Fibroblast of lung (primary cell): ENCODE measurements at places on chromosomes 1 and 21.
A peak's percentile ranks its signal among the peaks of the same experiment; 100 is the strongest.

DNA sequence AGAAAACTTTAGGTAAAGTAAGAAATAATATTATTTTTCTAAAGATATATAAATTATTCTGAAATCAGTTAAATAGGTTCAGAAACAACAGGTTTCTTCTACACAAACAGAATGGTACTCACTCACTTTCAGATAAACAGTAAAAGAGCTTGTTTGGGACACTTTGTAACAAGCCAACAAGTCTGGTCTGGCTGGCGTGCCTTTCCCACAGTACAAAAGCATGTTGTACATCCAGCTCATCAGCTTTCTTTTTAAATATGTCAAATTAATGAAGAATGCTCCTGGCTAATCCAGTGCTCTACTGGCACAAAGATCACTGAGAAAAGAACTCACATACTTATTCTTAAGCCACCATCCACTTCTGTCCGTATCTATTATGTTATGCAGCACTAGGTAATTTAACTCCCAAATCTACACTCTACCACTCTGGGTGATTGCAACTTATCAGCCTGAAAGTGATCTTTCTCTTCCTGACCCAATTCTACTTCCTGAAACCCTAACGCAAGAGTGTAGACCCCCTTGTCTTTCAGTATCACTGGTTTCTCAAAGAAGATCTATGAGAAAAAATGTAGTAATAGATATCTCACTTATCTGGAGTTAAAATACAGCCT lies 32.6 kb downstream of the TRIT1 start:
- peaks cover 8% of the 10 kb centered on the region for H3K4me1 ChIP-seq
- no peaks in the 10 kb centered on the region for H3K36me3 ChIP-seq
- no peak overlapping the region for H3K4me3 ChIP-seq

DNA sequence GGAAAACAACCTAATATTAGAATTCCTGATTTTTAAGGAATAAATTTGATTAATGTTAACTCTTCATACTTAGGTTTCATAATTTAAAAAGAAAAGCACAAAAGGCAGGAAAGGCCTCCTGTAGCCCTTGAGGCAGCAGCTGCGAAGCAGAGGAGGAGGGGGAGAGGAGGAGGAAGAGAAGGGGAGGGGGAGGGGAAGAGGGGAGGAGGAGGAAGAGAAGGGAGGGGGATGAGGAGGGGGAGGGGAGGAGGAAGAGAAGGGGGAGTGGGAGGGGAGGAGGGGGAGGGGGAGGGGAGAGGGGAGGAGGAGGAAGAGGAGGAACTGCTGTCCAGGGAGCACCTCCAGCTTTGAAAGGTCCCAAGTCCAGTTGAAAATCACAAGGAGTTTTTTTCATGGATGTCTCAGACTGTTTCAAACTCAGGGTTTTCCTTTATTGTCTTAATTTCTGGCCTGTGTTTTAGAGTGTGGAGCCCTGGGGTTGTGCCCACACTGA lies 35.1 kb upstream of the DIP2A start:
- H3K4me3 ChIP-seq: no peak overlapping the region
- H3K36me3 ChIP-seq: peaks cover 14% of the 10 kb centered on the region
- no peaks in the 10 kb centered on the region for H3K27me3 ChIP-seq
- no peak overlapping the region for H3K27ac ChIP-seq
- H3K4me1 ChIP-seq: no peaks in the 10 kb centered on the region
- DNase-seq: no peak

GRCh38 chr1:28058971-28059878 lies 29.2 kb downstream of the EYA3 start:
- no peaks in the 10 kb centered on the region for H3K27me3 ChIP-seq
- no peaks in the 10 kb centered on the region for H3K36me3 ChIP-seq

GRCh38 chr1:52707927-52708655 lies 9.9 kb upstream of the COA7 start:
- DNase-seq: peak; percentile 94
- no peaks in the 10 kb centered on the region for H3K27me3 ChIP-seq
- H3K36me3 ChIP-seq: no peaks in the 10 kb centered on the region
- no peak overlapping the region for H3K27ac ChIP-seq
- H3K4me1 ChIP-seq: peaks cover 3% of the 10 kb centered on the region
- no peak overlapping the region for H3K4me3 ChIP-seq

GRCh38 chr1:32741413-32742198 lies 39.0 kb upstream of the SYNC start:
- H3K4me3 ChIP-seq: peak overlapping the region; percentile 74
- DNase-seq: no peak
- no peaks in the 10 kb centered on the region for H3K36me3 ChIP-seq
- H3K27me3 ChIP-seq: no peaks in the 10 kb centered on the region
- peaks cover 12% of the 10 kb centered on the region for H3K4me1 ChIP-seq
- no peak overlapping the region for H3K27ac ChIP-seq

DNA sequence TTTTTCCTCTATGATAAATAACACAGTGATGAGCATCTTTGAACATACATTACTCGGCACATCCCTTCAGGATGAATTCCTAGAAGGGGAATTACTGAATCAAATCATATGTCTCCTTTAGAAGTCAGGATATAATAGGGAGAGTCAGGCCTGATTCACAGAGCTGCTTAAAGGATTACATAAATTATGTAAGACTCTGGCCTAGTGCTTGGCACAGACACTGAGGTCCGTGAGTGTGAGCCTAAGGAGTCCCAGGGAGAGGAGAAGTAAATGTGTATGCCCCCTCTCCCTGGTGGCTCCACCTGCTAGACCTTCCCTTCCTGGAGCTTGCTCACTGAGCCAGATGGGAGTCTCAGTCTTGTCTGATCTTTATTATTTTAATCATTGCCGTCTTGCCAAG lies 8.6 kb upstream of the FOXE3 start:
- DNase-seq: no peak
- H3K27me3 ChIP-seq: peaks cover 4% of the 10 kb centered on the region
- H3K36me3 ChIP-seq: no peaks in the 10 kb centered on the region

DNA sequence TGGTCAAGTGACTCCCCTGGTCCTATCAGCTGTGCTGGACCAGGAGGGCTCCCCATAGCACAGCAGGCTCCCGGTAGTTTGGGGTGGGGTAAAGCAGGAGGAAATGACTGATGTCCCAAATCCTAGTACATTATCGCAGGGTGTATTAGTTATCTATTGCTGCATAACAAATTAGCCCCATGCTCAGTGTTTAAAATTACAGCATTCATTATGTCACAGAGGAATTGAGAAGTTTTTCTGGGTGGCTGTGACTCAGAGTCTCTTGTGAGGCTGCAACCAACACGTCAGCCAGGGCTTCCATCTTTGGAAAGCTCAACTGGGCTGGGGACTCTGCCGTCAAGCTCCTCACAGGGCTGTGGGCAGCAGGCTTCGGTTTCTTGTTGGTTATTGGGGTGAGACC lies 34.3 kb upstream of the LAPTM5 start:
- H3K4me1 ChIP-seq: no peaks in the 10 kb centered on the region
- no peak overlapping the region for H3K27ac ChIP-seq
- no peak overlapping the region for H3K4me3 ChIP-seq
- peaks cover 18% of the 10 kb centered on the region for H3K27me3 ChIP-seq

GRCh38 chr1:159076438-159077119 lies at the start of gene AIM2:
TSS of gene AIM2 (minus strand) at chr1:159076766. CDS start at chr1:159073499, 3,267 bp downstream.
- no peaks in the 10 kb centered on the region for H3K27me3 ChIP-seq
- DNase-seq: peak; percentile 13
- H3K27ac ChIP-seq: no peak within 1 kb of the TSS
- H3K4me3 ChIP-seq: no peak within 1 kb of the TSS
- no peaks in the 10 kb centered on the region for H3K4me1 ChIP-seq

GRCh38 chr1:221032637-221033280 lies 153.5 kb downstream of the HLX start:
- no peak for DNase-seq
- H3K4me3 ChIP-seq: no peak overlapping the region
- peaks cover 10% of the 10 kb centered on the region for H3K4me1 ChIP-seq

DNA sequence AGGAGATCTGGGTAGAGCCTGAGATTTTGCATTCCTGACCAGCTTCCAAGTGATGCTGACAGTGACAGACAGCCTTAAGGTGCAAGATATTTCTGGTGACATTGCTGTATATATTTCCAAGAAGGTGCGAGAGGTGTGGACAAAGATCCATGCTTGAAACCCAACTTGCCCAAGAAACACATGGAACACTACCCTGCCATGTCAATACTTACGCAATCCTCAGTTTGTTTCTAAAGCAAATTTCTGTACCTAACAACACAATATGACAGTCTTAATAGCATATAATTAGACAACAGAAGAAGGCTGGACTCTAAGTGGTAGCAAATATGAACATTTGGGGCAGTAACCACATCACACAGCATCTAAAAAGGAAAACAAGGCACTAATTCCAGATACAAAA lies 260.4 kb downstream of the DSCAM start:
- no peak overlapping the region for H3K27ac ChIP-seq
- DNase-seq: no peak
- H3K27me3 ChIP-seq: no peaks in the 10 kb centered on the region
- H3K4me3 ChIP-seq: no peak overlapping the region
- no peaks in the 10 kb centered on the region for H3K36me3 ChIP-seq

DNA sequence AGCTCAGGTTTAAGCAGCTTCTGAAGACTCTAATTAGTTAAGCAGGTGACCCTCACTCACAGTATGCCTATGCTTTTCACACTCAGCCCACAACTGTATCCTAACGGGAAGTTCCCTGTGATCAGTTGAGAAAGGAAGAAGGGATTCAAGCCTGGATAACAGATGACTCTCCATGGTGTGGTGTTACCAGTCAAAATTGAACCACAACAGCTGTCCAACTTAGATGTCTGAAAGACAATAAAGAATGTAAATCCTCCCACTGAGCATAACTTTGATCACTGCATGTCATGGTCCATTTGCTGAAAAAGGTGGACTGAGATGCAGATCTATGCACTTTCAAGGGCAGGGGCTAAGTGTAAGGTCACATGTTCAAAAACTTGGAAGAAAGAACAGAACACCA lies 32.3 kb upstream of the DIPK1A start:
- peaks cover 2% of the 10 kb centered on the region for H3K27me3 ChIP-seq
- H3K4me3 ChIP-seq: no peak overlapping the region
- H3K36me3 ChIP-seq: no peaks in the 10 kb centered on the region
- no peaks in the 10 kb centered on the region for H3K4me1 ChIP-seq
- DNase-seq: no peak

DNA sequence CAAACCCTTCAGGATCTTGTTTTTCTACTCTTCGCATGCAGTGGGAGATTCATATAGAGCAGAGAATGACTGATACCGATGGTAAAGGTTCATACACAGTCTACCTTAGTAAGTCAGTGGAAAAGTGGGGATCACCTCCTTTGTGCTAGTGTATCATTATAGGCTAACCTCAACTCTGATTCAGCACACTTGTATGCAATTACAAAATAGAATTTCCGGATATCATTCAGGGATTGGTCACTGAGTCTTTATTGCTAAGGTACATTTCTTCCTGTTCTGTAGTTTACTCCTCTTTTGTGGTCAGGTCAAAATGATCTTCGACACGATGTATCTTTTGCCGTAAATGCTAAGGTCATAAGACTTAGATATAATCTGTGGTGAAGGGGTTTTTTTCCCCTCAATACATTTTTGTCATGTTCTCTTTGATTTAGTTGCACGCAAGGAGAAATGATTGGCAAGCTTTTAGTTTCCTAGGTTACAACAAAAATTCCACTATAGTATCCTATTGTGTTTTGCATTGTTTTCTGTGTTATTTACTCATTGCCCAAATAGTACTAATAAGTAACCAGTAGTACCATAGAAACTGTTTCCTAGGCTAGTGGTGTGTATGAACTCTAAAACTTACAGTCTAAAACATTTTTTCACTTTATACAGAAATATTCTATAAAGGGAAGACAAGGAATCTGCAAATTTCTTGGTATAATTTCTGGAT lies 35.7 kb upstream of the PLA2G4A start:
- no peak overlapping the region for H3K27ac ChIP-seq
- no peaks in the 10 kb centered on the region for H3K4me1 ChIP-seq
- no peak for DNase-seq
- H3K4me3 ChIP-seq: no peak overlapping the region
- no peaks in the 10 kb centered on the region for H3K27me3 ChIP-seq

GRCh38 chr1:19484798-19485361 lies 459 bp downstream of the CAPZB start:
- no peaks in the 10 kb centered on the region for H3K27me3 ChIP-seq
- H3K4me1 ChIP-seq: peaks cover 17% of the 10 kb centered on the region
- H3K36me3 ChIP-seq: peaks cover 3% of the 10 kb centered on the region
- H3K27ac ChIP-seq: peak overlapping the region; percentile 94
- H3K4me3 ChIP-seq: peak overlapping the region; percentile 96

GRCh38 chr1:246503341-246503740 lies 3.7 kb downstream of the SMYD3 start:
- H3K36me3 ChIP-seq: no peaks in the 10 kb centered on the region
- H3K27ac ChIP-seq: no peak overlapping the region
- no peak for DNase-seq
- H3K4me1 ChIP-seq: no peaks in the 10 kb centered on the region

DNA sequence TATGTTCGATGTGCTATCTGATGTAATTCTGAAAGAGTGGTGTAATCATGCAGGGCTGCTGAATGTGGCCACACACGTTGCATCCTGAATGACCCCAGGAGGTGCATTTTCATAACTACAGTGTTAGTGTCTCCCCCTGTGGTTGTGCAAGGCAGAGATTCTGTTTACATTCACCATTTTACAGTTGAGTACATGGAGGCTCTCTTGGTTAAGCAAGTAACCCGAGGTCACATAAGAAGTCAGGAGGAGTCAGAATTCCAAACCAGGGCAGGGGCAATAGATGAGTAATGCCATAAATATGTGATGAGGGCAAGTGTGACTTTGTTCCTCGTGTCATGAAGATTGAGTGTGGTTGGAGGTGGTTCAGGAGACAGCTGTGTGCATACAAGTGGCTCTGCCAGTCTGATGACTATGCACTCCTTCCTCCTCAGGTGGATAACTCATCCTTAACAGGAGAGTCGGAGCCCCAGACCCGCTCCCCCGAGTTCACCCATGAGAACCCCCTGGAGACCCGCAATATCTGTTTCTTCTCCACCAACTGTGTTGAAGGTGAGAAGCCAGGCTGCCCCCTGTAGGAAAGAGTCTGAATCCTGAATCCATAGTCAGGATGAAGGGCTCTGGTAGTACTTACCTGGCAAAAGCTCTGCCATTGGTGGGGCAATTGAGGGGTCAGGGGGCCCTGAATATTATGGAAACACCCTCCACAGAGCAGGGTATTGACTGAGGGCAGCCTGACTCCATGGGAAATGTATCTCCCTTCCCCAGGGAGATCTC lies 9.3 kb downstream of the ATP1A2 start:
- no peak overlapping the region for H3K4me3 ChIP-seq
- DNase-seq: peak; percentile 98
- no peaks in the 10 kb centered on the region for H3K36me3 ChIP-seq

GRCh38 chr1:32782086-32782485 lies 35.1 kb downstream of the YARS1 start:
- no peak overlapping the region for H3K27ac ChIP-seq
- H3K27me3 ChIP-seq: no peaks in the 10 kb centered on the region
- peak; percentile 50 for DNase-seq
- H3K4me1 ChIP-seq: no peaks in the 10 kb centered on the region
- H3K4me3 ChIP-seq: no peak overlapping the region
